ENCODE measurements at places on chromosomes 2 and 18.

DNA sequence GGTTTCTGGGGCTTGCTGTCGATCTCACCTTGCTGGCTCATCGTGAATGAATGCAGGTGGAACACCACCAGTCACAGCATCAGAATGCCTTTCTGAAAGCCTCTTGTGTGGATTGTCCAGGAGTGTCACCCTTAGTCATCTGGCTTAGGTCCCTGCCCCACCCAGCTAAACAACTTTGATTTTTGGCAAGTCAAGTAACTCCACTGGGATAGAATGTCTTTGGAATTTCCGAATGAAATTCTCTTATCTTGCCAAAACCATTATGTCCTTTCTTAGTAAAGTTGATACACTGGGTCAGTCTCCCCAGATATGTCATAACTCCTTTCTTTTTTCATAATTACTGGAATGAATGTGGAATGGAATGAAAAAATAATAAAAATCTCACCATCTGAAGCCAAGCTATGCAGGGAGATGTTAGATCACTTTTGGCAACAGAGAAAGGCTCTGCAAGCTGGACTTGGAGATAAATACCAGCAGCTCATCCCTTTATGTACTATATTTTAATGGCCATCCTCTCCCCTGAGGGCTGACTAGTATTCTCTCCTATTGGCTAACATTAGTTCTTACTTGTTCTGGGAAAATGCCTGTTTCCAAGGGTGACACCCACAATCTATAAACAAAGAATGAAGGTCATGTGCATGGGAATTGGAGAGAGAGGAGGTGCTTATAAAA lies 35.4 kb downstream of the INSIG2 start:
- DNase-seq = peak; percentile 98

DNA sequence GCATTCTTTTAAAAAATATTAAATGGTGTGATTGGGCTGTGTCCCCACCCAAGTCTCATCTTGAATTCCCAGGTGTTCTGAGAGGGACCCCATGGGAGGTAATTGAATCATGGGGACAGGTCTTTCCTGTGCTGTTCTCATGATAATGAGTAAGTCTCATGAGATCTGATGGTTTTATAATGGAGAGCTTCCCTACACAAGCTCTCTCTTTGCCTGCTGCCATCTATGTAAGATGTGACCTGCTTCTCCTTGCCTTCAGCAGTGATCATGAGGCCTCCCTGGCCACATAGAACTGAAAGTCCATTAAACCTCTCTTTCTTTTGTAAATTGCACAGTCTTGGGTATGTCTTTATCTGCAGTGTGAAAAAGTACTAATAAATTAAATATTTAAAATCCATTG lies 10.3 kb downstream of the PPM1B start:
- no peak for DNase-seq

GRCh38 chr2:230327418-230328154 lies 593 bp downstream of the SP140L start:
- DNase-seq = no peak

DNA sequence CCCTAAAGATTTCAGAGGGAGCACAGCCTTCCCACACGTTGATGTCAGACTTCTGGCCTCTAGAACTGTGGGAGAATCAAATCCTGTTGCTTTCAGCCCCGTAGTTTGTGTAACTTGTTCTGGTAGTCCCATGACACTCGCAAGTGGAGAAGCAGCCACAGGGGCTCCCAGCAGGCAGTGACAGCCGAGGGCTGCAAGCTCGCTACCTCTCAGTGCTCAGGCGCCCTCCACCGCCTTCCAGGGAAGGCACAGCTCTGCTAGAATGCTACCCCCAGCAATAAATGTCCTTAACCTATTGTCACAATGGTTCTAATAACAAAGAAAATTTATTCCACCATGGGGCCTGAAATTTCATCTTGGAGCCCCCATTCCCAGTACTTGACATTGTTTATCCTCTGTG lies 143.1 kb upstream of the ZNF236 start:
- no peak for DNase-seq

DNA sequence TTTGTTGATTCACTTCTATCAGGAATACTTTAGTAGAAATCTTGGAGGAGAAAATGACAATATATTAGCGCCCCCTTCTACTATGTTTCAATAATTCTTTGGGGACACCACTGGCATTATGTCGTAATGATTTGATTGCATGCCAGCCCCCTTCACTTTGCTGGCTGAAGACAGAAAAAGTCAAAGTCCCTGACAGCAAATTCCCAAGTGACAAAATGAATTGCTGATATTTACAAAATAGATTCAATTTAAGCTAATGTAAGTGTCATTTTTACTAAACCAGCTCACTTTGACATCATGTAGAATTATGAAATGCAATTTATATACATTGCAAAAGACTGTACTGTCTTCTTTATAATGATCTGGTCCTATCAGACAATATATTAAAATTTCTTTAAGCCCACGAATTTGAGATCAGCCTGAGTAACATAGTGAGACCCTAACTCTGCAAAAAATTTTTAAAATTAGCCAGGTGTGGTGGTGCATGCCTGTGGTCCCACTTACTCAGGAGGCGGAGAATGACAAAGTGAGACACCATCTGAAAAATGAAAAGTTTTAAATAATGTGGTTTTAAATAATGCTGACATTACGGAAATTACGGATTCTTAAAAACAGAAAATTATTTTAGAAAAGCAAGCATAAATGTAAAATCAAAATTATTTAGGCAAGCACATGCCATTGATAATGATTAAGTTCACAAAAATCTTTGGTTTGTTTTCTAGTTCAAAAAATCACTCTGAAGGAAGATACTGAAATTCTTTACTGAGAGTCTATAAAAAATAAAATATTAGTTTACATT lies 520.1 kb upstream of the PKDCC start:
- no peak for DNase-seq

All from EH (cell line).